ENCODE measurements at places on chromosomes 16 and 17.

DNA sequence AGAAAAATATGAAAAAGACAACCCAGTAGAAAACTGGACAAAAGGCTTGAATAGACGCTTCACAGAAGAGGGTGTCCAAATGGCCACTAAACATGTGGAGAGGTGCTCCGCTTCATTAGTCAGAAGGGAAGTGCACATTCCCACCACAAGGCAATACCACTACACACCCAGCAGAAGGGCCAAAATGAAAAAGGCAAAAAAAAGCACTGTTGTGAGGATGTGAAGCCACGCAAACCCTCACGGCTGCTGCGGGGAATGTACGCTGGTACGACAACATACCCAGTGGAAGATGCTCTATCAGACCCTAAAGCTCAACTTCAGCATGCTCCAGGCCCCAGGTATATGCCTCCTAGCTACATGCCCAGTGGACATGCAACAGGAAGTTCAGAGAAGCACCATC, 17.0 kb downstream of the PIK3R5 start:
- DNase-seq, result no peak

DNA sequence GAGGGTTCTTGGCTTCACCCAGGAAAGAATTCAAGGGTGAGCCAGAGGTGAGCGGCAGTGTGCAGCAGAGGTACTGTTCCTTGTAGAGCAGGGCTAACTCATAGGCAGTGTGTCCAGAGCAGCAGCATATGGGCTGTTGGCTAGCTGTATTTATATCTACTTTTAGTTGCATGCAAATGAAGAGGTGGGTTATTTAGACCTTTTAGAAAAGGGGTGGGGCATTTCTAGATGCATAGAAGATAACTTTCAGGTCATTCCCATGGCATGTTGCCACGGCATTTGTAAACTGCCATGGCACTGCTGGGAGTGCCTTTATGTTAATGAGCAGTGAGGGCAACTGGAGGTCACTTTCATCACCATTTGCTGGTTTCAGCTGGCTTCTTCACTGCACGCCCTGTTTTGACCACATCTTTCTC, 141.0 kb downstream of the STX8 start:
- no peak for DNase-seq

GRCh38 chr17:4545217-4545951, 9.8 kb downstream of the MYBBP1A start:
- DNase-seq, result no peak

DNA sequence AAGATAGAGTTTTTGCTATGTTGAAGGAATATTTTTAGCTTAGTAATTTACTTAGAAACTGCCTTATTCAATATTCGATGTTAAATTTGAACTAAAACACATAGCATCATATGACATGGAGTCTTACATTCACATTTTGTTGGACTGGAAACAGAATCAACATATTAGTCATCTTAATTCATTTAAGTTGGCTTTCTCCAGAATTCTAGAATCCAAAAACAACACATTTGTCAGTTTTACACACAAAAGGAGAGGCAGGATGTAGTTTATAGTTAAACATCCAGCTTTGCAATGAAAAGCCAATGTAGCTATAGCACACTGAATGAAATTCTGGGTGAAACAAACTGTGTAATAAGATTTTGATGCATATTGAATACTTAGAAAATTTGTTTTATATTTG, 43.3 kb downstream of the WWOX start:
- DNase-seq, result no peak

- DNase-seq, result no peak
Observed at GRCh38 chr17:8470447-8471047, 34.9 kb downstream of the NDEL1 start.

DNA sequence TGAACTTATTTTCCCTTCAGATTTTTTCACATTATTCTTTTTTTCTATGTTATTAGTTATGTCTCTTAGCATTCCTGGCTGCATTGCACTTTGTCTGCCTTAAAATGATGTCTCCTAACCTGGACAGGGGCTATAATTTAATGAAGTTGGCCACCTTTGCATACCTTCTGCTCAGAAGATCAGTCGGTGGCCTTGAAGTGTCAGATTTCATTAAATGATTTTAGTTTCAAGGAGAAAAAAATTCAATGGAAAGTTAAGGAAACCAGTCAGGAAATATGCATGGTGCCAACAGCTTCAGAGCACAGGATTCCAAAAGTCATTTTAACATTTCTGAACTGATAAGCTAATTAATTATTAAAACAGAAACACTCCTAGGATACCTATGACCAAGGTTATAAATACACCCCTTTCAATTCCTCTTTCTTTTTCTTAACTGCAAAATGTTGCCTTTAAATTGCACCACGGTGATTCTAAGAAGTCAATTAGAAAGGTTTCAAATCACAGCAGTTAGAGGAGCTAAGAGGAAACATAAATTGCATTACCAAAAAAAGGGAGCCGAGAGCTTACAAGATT, 533.4 kb downstream of the KCNJ2 start:
- DNase-seq, result no peak

GRCh38 chr16:24996301-24996700, 18.9 kb downstream of the ARHGAP17 start:
- no peak for DNase-seq

GRCh38 chr17:82440991-82441627, 9.4 kb downstream of the CYBC1 start:
- no peak for DNase-seq

- DNase-seq, result peak; percentile 17
Observed at GRCh38 chr16:11621920-11622651, 35.4 kb upstream of the LITAF start.

- DNase-seq, result no peak
Observed at GRCh38 chr17:51000835-51001638, 119.6 kb downstream of the SPAG9 start.

- DNase-seq, result no peak
Observed at GRCh38 chr16:82236415-82236814, 66.4 kb upstream of the MPHOSPH6 start.

GRCh38 chr16:4217204-4218131, 24.4 kb downstream of the SRL start:
- DNase-seq, result no peak

DNA sequence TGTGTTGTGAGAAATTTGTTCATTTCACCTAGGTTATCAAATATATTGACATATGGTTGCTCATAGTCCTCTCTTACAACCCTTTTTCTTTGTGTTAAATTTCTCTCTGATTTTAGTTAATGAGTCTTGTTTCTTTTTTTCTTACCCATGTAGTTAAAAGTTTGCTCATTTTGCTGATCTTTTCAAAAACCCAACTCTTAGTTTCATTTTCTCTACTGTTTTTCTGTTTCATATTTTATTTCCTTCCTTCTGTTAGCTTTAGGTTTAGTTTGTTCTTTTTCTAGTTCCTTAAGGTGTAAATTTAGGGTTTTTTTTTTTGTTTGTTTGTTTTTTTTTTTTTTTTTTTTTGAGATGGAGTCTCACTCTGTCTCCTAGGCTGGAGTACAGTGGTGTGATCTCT, 42.4 kb downstream of the CEP112 start:
- no peak for DNase-seq

DNA sequence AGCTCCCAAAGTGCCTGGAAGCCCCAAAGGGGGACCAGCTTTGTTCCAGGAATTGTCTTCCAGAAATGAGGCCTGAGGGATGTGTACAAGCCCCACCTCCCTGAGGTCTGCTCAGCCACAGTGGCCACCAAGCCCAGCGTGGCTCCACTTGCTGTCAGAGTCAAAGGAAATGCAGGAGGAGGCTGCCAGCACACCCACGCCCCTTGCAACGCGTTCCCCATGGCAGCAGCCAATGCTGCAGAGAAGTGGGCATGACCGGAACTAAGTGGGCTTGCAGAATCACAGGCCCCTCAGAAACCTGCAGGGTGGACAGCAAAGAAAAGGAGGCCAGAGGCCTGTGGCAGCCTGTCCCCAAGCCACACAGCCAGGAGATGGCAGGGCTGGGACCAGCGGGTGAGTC, 320.8 kb downstream of the FOXL1 start:
- no peak for DNase-seq

DNA sequence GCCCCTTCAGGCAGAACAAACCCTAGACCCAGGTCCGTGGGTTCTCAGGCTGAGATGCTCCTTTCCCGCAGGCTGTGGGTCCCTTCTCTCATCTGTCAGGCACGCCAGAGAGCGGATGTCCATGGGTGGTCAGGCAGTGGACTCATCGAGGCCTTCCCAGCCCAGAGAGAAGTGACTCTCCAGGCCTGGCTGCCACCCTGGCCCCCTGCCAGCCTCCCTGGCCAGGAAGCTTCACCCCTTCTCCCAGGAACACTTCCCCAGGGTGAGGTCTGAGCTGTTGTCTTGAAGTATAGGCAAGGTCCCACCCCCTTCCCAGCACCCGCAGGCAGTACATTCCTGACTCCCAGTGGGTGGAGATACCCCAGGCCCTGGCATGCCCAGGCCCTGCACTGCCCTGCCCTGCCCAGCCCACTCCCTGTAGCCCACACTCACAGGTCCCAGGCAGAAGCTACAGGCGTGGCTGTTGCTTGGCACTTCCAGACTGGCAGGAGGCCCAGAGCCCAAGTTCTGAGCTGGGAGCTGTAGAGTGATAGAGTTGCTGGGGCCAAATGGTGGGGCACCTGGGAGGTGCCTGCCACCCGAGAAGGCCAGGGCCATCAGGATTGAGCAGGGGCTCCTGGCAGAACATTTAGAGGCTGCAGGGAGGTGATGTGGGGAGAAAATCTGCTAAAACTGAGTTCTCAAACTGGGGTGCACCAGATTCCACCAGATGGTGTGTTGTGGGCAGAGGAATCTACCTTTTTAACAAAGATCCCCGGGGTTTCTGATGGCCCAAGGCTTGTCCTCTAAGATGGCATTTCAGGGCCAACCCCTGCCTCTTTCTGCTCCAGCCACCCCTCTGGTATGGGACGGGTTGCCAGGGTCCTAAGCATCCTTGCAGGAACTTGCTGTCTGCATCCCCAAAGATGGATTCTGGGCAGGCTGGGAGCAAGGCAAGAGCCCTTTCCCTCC, 6.7 kb downstream of the ITGA3 start:
- no peak for DNase-seq

- DNase-seq, result no peak
Observed at GRCh38 chr16:3149630-3150345, 15.0 kb downstream of the ZNF213 start.

DNA sequence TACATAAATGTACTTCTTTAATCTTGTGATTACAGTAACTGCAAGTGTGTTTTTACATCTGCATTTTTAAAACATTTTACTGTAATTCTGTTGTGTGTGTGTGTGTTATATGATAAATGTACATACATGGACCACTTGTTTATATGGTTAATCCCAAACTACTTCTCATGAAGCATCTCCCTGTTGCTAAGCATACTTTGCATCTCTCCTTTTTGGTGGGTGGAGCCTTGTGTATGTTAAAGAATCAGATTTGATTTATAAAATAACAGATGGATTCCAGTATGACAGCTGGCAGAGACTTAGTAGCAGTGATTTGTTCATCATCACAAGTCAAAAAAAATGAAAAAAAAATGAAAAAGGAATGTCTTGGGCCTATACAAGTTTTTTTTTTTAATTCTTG, 56.0 kb upstream of the RHBDL3 start:
- no peak for DNase-seq

- no peak for DNase-seq
Observed at GRCh38 chr16:70460737-70461261, 6.4 kb downstream of the FCSK start.

DNA sequence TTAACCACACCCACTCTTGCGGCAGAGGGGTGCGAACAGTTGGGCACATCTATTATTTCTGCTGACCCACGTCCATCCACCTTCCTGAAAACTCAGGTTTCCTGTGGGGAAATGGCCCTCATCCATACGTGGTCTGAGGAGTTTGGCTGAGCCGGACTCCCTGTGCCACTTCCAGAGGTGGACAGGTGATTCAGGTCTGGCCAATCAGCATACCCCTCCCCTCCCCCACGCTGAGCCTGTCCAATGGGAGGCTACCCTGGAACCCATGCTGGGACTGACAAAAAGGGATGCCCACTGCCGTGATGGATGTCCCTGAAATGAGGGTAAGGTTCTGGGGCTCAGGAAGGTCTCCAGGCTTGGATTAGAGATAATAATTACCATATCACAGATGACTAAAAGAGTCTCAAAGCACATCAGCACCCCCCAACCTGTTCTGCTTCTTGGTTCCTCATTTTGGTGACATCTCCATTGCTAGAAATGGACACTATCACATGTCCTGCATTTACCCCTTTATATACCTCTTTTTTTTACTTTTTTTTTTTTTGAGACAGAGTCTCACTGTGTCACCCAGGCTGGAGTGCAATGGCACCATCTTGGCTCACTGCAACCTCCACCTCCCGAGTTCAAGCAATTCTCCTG, 5.3 kb upstream of the MAPK7 start:
- DNase-seq, result no peak

DNA sequence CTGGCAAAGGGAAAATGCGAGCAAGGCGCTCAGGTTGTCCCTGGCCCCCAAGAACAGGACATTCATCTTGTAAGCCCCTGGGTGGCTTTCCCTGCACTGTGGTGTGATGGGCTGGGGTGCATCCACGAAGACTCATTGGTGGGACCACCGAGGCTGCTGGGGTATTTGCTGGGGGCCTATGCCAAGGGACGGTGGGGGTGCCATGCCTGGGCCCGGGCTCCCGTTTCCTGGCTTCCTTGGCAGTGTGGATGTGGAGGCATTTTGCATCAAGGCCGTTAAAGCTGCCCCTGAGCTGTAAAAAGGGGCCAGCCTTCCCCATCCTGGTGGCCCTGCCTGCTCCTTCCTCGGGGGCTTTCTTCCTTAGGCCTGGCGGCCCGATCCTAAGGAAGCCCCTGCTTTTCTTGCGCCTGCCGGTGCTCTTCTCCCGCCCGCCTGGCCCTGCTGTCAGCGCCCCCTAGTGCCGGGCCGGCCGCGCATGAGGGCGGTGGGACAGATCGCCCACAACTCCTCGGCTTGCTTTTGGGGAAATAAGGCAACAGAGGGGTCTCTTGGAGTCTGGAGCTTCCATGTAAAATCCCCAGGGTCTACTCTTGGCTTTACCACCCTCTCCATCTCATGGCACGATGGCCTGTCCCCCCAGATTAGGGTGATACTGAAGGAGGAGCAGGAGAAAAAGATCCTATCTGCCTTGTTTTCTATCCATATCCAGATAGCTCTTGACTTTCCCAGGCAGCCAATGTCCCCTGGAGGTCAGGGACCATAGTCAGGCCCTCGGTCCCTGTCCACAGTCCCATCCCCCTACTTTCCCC, 9.8 kb upstream of the TBX2 start:
- no peak for DNase-seq

DNA sequence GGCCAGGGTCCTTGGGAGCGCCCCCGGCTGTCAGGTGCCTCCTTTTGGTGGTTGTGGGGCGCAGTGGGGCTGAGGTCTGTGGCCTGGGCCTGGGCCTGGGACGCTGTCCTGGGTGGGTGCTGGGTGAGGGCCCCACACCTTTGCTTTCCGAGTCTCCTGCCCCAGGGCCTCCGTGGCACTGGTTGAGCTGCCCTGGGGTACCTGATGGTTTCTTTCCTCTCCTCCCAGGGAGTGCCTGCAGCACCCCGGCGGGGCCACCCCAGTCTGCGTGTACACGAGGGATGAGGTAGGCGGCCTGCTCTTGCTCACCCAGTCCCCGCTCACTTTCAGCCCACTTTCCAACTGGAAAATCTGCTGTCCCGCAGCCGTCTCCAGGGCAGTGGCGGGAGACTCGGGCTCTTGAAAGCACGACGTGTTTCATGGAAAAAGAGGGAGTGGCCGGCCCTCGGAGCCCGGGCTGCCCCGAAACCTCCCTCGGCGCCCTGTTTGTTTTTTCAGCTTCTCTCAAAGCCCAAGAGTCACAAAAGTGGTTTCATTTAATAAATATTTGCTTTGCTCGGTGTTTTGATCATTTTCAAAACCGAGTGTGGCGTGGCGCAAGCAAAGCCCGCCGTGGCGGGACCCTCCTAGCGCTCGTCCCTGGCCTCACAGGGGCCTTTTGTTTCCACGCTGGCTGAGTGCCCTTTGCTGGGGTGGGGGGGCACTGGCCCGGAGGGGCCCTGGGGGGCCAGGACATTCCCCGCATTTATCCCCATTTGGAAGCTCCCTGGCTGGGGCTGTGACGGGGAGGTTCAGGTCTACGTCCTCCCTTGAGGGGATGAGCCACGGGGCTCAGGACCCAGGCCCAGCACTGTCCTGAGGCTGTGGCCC, 17.4 kb downstream of the ASPSCR1 start:
- no peak for DNase-seq

Measured in stimulated activated CD8-positive, alpha-beta memory T cell treated with anti-CD3 and anti-CD28 coated beads, Interleukin-15, amount 100 ng/mL, for 24 hours (primary cell).